ENCODE measurements at places on chromosomes 5 and 9.

DNA sequence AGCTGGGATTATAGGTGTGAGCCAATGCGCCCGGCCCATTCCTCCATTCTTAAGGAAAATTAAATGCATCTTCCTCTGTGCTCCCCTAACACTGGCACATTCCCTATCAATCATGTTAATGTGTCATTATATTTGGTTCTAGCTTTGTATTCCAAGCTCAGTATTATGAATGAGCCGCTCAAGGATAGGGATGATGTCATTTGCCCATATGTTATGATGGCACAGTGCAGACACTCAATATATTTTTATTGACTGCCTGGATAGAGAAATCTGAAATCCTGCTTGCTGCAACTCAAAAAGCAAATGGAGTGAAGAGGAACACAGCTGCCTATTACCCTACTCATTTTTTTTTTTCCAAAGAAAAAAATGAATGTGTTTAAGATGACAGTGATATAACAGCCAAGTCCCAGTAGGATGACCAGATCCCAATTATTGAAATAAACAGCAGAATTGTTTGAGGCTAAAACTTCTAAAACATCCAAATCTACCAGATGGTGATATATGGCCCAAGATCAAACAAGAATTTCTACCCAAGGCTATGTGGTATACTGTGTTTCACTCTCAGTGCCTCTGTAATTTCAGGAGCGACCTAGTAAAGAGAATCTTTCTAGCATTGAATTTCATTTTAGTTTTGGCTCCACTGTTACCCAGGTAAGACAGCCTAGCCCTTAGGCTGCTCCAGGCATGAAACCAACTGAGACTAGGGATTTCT lies 16.3 kb downstream of the SUSD1 start:
- no peak for DNase-seq

- peak; percentile 88 for DNase-seq
Observed at GRCh38 chr5:175652741-175653663, 4.9 kb upstream of the HRH2 start.

DNA sequence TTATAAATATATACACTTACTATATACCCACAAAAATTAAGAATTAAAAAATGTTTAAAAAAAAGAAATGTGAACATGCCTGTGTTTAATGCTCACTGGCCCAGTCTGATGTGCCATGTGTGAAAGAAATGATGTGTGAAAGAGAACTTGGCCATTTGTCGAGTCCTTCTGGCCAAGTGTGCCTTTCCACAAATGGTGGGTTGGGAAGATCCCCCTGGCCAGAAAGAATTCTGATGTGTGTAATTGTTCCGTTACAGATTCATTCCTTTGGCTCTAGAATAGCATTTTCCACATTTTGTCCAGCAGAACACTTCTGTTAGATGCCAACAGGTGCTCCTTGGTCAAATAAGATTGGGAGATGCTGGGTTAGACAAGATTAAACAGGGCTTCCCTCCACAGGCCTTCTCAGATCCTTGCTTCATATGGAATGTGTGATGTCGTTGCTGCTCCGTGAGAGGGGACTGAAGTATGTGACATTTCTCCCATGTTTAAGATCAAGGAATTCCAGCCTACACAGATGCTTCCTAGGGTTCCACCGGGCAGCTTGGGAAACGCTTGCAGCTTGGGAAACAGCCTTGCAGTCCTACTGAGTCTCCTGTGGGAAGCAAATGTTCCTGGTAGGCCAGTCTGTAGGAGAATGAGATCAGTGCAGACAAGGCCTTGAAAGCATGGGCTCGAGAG lies 32.1 kb downstream of the GDNF start:
- DNase-seq = no peak

- no peak for DNase-seq
Observed at GRCh38 chr5:120258123-120258522, 206.0 kb upstream of the PRR16 start.

- no peak for DNase-seq
Observed at GRCh38 chr5:54653956-54654614, 136.5 kb downstream of the SNX18 start.

DNA sequence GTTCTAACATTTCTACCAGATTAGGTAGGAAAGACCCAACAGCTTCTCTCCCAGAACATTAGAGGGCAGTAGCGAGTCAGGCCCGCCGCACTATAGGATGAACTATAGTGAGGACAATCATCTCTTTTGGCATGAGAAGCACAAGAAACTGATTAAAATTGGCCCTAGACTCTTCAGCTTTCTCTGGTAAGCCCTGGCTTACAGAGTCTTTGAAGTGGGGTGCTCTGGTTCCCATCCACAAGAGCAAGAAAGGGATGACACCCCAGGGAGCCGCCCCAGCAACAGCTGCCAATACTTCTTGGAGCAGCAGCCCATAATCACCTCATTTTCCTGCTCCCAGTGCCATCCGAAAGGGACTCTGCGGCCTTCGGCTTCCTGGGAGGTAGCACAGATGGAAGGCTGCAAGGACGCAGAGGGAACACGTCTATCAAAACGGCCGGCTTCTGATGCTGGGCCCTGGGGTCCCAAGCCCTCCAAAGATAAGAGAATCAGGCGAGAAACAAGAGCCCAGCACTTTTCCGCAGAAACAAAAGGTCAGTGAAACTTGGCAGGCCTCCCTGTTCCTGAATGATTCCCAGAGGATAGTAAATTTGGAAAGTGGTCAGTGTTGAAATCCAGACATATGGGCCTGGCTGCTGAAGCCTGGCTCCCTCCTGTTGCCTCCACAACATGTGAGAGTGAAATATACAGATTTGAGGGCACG lies 69.3 kb downstream of the HSD17B3 start:
- DNase-seq = peak; percentile 54

GRCh38 chr5:159427180-159428012 lies 97.1 kb upstream of the IL12B start:
- no peak for DNase-seq

GRCh38 chr5:76794871-76795270 lies 24.0 kb upstream of the F2RL1 start:
- DNase-seq = no peak

GRCh38 chr5:60196385-60197113 lies 303.0 kb upstream of the PDE4D start:
- no peak for DNase-seq

DNA sequence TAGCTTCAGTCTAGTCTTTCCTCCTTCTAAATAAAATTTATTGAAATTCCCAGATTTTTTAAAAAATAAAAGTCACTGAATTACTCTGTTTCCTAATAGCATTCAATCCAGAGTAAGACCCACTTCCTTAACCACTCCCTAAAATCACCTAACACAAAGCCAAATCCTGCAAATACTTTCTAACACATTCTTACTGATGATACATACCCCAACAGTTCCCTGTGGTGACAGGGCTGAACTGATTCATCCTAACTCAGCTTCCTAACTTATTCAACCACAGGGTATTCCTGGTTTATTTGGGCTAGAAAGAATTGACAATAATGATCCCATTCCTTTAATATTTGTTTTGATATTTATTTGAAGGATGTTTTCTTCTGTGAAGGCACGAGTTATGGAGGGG lies 40.7 kb upstream of the ZNF300 start:
- no peak for DNase-seq

DNA sequence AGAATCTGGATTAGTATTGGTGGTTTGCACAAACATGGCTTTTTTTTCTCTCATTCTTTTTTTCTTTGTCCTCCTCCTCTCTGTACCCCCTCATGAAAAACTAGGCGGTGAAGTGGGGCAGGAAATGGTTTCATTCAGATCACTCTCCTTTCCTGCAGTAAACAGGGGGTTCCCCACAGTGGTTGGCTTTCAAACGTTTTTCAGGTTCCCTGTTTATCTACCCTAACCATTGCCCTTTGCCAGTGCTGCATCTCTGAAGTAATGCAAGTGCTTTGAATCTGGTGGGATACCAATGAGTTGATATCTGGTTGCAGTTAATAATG lies 29.8 kb downstream of the NR4A3 start:
- peak; percentile 35 for DNase-seq
